ENCODE measurements at places on chromosomes 3 and 15.

DNA sequence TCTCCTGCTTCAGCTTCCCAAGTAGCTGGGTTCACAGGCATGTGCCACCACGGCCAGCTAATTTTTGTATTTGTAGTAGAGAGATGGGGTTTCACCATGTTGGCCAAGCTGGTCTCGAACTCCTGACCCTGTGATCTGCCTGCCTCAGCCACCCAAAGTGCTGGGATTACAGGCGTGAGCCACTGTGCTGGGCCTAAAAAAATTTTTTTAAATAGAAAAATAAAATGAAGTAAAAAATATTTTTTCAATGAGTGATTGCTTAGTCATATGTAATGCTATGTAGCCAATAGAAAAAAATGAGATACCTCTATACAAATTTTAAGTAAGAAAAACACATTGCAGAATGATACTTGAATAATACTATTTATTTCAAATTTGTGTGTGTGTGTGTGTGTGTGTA is 27.9 kb upstream of the SLC30A4 start:
- no peak for DNase-seq

DNA sequence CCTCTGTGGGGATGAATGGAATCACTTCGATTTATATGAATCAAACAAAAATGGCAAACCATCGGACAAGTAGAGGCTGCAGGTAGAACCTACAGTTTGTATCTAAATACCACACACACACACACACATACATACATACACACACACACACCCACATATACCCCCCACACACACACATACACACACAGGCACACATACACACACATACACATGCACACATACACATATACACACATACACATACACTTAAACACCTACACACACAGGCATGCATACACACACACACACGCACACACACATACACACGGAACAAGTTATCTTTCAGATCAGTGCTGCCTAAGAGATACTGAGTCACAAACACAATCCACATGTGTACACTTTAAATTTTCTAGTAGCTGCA is 24.3 kb downstream of the HEG1 start:
- DNase-seq: no peak

GRCh38 chr15:61084472-61084871 is 144.6 kb downstream of the RORA start:
- DNase-seq: no peak

DNA sequence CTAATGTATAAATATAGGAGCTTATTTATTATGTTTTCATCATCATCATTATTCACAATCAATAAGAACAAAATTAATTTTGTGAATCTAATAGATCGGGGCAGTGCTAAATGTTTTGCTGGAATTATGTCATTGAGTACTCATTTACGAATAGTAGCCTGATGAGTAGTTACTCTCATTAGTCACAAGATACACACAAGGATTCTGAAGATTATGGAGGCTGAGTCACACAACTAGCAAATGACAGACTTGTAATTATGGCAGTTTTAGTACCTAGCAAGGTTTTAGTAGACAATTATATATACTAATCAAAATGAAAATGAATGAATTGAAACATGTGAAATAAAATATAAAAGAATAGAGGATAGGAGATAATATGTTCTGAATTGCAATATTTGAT is 954.2 kb downstream of the CADM2 start:
- DNase-seq: peak; percentile 44

DNA sequence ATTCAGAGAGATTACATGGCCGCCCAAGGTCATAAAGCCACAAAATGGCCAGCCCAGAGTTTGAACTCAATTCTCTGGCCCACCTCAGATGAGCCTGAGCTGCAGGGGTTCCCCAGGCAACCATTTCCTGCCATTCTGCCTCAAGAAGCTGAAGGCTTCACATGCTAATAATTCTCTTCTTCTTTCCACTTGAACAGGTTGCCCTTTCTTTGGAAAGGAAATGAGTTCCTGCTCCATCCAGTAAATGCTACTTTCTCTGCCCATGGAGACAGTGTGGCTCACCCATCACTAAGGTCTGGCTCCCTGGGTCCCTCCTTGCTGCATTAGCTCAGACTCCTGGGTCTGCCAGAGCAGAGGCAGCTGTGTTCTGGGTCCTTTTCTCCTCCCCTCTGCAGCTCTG is 48.2 kb downstream of the TRIM42 start:
- DNase-seq: no peak

- no peak for DNase-seq
Measured at GRCh38 chr3:57000012-57000411, 60.5 kb upstream of the SPATA12 start.

DNA sequence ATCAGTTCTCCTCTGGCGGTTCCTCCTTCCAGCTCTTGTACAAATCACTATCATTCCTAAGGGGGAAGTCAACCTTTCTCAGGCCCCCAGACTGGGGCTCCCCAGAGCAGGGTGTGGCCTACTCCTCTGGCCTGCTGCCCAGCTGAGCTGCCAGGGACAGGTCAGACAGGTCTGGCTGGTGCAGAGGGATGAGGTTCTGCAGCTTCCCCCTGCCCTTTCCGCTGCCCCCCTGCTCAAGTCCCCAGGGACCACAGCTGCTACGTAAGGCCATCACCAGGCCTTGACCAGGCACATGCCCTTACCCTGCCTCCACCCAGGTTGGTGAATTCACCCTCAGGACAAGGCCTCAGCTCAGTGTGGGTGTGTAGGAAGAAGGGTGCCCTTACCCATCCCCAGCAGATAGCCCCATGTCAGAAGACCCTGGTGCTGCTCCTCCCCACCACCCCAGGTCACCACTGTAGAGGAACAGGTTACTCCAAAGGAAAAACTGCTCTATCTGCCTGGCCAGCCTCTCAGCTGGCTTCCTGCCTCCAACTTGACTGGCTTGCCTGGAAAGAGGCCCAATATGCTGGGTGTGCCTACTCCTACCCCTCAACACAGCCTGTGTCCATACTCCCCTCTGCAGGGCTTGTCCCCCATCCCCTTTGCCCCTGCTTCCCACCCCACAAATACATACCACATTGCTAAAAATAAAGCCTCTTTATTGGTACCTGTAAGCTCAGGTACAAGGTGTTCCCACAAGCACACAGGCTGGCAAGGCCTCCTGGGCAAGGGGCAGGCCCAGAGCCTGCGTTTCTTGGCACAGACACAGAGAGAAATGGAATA is 12.0 kb downstream of the CSRNP1 start:
- peak; percentile 52 for DNase-seq

GRCh38 chr15:99764522-99764921 is 31.3 kb upstream of the LYSMD4 start:
- no peak for DNase-seq

- DNase-seq: peak; percentile 48
Measured at GRCh38 chr15:42921342-42921731, 759 bp upstream of the TTBK2 start.

GRCh38 chr15:90599644-90600043 is 69.9 kb downstream of the CRTC3 start:
- no peak for DNase-seq

DNA sequence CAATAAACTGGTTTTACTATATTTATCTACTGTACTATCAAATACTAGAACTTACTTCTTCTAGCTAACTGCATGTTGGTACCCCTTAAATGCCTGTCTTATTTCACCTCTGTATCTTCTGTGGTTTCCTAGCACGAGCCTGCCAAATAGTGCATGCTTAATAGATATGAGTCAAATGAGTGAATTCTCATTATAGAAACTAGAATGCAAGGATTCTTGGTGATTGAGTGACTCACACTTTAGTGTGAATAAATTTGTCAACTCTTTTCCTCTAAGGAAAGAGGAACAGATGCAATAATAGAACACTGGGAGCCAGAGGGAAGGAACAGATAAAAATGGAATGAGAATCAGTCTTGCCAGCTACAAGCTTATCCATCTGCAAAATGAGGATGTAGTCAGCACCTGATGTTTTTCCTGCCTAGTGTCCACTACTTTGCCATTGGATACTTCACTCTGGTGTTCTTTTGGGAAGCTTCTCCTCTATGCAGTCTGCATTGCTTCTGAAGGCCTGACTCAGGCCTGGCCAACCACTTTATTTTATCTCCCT is 189.1 kb upstream of the CADPS start:
- DNase-seq: peak; percentile 65

DNA sequence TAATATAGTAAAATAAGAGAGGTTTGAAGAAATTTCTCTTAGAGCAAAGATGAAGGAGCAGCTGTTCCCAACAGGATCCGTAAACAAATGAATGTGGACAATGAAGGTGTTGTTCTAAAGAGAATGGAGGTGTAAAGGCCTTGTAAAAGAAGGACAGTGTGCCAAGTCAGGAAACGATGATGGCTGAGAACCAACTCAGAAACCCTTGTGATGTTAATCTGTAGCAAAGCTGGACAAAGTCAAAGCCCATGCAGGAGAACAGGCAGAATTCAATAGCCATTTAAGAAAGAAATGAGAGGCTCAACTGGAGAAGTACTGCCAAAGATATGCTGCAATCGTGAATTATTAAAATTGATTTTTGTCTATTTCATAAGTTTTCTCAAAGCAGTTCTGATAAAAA is 192.2 kb downstream of the MBNL1 start:
- peak; percentile 38 for DNase-seq

GRCh38 chr15:93478947-93479346 is 389.9 kb upstream of the RGMA start:
- no peak for DNase-seq

DNA sequence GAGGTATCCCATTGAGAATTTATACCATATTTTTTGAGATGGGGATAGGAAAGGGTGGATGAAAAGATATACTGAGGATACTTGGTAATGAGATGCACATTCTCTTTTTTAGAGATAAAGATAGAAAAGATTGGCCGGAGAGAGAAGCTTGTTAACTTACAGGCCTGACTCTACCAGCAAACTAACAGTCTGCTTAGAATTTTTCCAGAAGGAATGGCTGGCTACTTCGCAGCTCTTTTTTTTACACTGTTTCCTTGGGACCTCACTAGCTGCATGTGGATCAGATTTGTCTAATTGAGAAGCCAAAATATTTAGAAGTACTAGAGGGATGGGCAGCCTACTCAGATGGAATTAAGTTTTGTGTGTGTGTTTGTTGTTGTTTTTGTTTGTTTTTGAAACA is 586.6 kb downstream of the TAFA4 start:
- no peak for DNase-seq

- DNase-seq: no peak
Measured at GRCh38 chr3:117442566-117442965, 733.0 kb downstream of the TUSC7 start.

GRCh38 chr15:31280046-31280830 is 46.4 kb upstream of the KLF13 start:
- DNase-seq: peak; percentile 32

- no peak for DNase-seq
Measured at GRCh38 chr3:71721651-71722157, 3.5 kb downstream of the EIF4E3 start.

DNA sequence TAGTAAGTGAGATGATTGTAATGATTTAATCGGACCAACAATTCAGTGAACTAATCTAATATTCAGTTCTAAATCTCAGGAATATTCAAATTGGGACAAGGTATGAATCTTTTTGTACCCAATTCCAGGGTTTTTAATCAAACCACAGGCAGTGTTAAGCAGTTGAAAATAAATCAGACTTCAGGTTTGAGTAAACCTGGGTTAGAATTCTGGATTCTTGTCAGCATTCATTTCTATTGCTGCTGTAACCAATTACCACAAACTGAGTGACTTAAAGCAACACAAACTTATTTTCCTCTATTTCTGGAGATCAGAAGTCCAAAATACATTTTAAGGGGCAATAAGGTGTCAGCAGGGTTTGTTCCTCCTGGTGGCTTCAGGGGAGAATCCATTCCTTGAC is 208.4 kb upstream of the ZPLD1 start:
- DNase-seq: no peak

GRCh38 chr3:14548321-14548729 is 8.2 kb upstream of the GRIP2 start:
- DNase-seq: peak; percentile 76

DNA sequence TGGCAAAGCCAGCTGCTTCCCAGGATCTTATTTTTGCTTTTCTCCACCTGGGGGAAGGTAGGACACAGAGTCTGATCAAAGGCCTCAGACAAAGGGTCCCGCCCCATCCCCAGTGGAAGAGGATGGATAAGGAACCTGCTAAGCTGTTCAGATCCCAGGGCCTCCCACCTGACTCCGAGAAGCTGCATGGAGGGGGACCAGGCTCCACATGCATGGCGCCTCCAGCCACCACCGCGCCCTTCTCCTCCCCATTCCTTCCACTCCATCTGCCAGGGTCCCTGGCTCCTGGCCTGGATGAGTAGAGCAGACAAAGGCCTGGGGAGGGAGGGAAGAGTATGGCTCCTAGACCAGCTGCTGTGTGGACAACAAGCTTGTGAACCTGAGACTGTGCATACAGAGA is 20.0 kb upstream of the CRABP1 start:
- DNase-seq: no peak

DNA sequence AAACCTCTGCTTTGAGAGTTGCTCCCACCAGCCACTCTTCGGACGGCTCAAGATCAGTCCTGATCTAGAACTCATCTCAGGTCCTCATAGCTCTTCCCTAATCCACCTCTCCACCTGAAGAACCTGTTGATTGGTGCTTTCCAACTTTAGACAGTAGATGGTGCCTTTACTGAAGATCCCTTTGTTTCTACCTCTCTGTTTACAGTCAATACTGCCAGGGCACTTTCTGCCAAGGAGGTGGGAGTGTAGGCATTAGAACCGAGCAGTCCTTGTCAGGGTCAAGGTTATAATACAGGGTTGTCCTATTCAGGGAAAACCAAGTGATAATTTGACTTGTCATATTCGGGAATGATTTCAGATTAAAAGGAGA is 1.2 kb downstream of the CGNL1 start:
- no peak for DNase-seq

Data from astrocyte of the hippocampus (primary cell).